ENCODE measurements at places on chromosomes 2 and 18. TPM values are rescaled to one million over a fixed set of nuclear protein-coding genes. Genes with fewer than 3 reads are reported as not detected.

The LHCGR gene
- total RNA-seq: not detected

The SULT1C2 gene
- total RNA-seq: under 0.01 TPM

The AGAP1 gene
- total RNA-seq: 14.1 TPM

The ADAM23 gene
- 3.9 TPM for total RNA-seq

The MROH2A gene
- not detected for total RNA-seq

The ASTL gene
- not detected for total RNA-seq
